Common myeloid progenitor, CD34-positive (primary cell): ENCODE measurements at places on chromosomes 3 and 15.

DNA sequence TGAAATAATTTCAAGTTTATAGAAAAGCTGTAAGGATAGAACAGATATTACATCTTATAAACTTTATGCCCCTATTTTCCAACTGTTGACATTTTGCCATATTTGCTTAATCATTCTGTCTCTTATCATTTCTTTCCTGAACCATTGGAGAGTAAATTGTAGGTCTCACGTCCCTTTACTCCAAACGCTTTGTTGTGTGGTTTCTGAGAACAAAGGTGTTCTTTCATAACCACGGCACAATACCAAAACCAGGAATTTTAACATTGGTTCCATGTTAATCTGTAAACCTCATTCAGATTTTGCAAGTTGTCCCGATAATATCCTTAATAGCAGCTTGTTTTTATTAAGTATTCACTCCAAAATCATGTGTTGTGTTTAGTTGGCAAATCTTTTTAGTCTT, 134.8 kb downstream of the AKAP13 start:
- DNase-seq = no peak

DNA sequence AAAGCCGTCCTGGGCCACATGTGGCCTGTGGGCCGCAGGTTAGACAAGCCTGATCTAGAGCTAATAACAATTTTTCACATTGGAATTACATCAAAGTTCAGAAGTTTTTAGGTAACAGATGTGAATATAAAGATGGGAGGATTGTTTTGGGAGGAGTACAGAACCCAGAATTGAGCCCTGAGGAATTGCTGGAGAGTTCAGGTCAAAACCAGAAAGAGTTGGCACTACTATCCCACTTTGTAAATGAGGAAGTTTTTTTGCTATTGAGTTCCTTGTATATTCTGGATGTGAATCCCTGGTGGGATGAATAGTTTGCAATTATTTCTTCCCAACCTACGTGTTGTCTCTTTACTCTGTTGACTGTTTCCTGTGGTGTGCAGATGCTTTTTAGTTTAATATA, 109.5 kb upstream of the LIPC start:
- DNase-seq = no peak

- DNase-seq = no peak
Measured at GRCh38 chr15:71669688-71670087, 140.7 kb upstream of the NR2E3 start.

GRCh38 chr3:46184469-46184868, 23.6 kb downstream of the CCR1 start:
- no peak for DNase-seq

- no peak for DNase-seq
Measured at GRCh38 chr3:180828723-180829408, 83.6 kb upstream of the FXR1 start.

DNA sequence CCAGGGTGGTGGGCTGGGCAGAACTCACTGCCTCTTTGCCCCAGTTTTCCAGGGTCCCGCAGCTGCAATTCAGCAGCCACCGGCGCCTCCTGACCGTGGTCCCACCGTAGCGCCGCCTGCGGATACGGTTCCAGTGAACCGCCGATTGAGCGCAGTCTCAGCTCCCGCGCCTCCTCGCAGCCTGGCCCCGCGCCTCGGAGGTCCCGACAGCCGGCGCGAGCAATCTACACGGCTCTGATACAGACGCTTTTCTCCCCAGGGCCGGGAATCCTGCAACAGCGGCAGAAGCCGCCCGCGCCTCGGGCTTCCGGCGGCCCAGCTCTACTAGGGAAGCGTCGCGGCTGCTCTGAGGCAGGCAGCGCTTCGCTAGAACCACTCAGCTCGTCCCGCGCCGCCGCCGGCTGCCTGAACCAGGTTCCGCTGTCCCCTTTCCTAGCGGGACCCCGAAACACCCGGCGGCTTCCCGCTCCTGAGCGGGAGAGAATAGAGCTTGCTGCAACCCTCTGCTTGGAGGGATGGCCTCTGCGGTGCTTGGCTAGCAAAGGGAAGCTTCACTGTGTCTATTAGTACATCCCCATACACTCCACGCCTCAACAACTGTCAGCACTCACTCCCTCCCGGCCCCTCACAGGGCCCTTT, 3.1 kb downstream of the FOXL2NB start:
- DNase-seq = peak; percentile 53

- DNase-seq = peak; percentile 76
Measured at GRCh38 chr3:49132437-49133225, at the start of gene LAMB2. Gene LAMB2 (minus strand): TSS chr3:49133050. CDS start chr3:49132867, 183 bp downstream.

GRCh38 chr3:45582430-45582829, 12.1 kb upstream of the LIMD1 start:
- no peak for DNase-seq

DNA sequence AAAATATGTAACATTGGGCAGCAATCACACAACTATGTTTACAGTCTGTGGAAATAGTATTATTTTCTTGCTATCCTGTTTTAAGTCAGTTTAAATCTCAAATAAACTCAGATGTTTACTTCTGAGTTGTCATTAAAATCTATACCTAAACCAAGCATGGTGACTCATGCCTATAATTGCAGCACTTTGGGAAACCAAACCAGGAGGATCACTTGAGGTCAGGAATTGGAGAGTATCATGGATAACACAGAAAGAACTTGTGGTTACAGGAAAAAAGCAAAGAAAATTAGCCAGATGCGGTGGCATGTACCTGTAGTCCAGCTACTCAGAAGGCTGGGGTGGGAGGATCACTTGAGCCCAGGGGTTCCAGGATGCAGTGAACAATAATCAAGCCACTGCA, 631.6 kb upstream of the EPHA6 start:
- no peak for DNase-seq

- no peak for DNase-seq
Measured at GRCh38 chr3:52986938-52987337, 58.9 kb downstream of the SFMBT1 start.

DNA sequence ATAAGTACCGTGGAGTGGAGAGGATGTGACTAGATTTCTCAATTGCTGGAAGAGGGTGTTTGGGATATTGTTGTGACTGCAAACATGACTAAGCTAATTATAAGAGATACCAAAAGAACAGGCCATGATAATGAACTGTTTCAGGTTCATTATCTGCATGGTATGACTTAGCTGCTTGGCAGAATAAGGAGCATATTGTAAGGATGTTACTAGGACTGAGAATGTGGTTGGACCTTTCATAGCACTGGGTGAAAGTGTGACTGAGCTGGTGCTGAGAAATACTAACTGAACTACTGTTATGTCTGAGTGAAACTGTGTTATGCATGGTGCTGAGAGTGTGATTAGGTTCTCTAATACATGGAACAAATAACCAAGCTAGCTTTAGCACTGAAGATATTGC, 11.0 kb downstream of the SCN10A start:
- no peak for DNase-seq

GRCh38 chr15:77527164-77527778, 105.4 kb downstream of the LINGO1 start:
- no peak for DNase-seq

DNA sequence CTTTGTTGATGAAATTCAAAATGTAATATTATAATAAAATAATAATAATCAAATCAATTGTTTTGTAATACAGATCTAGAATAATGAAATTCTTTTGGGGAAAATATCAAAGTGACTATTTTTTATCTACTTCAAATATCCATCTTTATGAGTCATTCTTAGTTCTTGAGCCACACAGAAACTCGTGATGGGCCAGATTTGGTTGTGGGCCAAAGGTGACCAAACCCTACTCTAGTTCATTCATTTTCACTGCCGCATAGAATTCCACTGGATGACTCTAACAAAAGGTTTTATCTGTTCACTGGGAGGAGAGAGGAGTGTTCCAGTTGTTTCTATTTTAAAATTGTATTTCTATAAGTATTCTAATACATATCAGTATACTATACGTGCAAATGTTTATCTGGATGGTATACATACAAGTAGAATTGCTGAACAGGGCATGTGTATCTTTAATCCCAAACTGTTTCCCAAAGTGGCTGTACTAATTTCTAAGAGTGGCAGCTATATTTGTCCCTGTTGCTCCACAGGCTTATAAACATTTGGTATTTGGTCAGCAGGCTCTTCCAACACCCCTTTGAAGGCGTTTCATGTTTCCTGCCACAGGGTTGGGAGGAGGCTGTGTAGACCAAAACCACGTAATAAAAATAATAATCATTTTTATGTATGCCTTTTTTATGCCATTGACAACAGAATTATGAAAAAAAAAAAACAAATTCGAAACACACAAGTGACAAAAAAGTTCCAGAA, 7.3 kb upstream of the RTP3 start:
- DNase-seq = no peak

- DNase-seq = no peak
Measured at GRCh38 chr3:59535791-59536221, 486.0 kb upstream of the CFAP20DC start.

DNA sequence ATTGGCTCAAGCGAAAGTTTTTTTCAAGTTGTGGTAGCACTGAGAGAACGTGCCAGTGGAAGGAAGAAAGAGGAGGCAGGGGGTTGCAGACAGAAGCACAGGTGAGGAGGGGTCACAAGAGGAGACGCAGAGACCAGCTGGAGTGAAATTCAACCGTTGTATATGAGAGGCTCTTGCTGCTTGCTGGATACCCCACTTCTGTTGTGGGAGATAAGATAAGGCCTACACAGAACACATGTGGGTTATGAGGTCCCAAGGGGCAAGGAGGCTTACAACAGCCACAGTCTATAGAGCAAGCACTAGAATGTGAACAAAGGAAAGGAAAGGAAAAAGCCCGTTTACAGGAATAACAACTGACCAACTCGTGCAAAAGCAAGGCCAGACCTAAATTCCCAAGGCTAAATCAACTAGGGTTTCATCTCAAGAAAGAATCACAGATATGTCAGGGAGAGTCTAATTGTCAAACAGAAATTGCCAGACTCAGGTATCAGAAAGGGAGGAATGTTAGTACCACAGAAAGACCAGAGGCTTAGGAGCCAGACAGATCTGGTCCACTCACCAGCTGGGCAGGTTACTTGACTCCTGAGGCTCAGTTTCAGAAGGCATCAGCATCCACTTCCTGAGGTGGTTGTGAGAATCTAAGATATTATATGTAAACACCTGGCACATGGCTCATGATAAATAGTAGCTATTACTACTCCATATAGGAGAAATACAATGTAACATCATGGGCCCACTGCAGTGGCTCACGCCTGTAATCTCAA, 60.9 kb downstream of the MSL2 start:
- peak; percentile 91 for DNase-seq

- DNase-seq = no peak
Measured at GRCh38 chr3:133474251-133474801, 74.5 kb downstream of the BFSP2 start.

- peak; percentile 72 for DNase-seq
Measured at GRCh38 chr3:141575879-141576743, 89.3 kb downstream of the RASA2 start.

DNA sequence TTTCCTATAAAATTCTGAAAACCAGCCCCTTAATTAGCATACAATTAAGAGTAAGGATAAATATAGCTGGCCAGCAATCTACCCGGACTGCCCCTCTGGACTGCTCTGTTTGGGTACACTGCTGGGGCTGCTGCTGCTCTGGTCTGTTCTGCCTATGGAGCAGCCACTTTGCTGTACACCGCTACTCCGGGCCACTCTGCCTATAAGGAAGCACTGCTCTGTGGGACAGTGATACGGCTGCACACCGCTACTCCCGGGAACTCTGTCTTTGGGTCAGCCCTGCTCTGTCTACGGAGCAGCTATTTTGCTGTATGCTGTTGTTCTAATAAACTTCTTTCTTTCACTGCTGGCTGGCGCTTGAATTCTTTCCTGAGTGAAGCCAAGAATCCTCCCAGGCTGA, 316.5 kb upstream of the PLSCR5 start:
- no peak for DNase-seq

- DNase-seq = no peak
Measured at GRCh38 chr15:81432179-81432578, 58.2 kb upstream of the TMC3 start.

- no peak for DNase-seq
Measured at GRCh38 chr3:44353355-44353924, 14.9 kb downstream of the TCAIM start.

- DNase-seq = no peak
Measured at GRCh38 chr15:93488296-93488713, 399.3 kb upstream of the RGMA start.

GRCh38 chr15:89194608-89195007, 26.8 kb downstream of the RLBP1 start:
- no peak for DNase-seq

GRCh38 chr3:61066800-61067199, 184.5 kb downstream of the FHIT start:
- no peak for DNase-seq

DNA sequence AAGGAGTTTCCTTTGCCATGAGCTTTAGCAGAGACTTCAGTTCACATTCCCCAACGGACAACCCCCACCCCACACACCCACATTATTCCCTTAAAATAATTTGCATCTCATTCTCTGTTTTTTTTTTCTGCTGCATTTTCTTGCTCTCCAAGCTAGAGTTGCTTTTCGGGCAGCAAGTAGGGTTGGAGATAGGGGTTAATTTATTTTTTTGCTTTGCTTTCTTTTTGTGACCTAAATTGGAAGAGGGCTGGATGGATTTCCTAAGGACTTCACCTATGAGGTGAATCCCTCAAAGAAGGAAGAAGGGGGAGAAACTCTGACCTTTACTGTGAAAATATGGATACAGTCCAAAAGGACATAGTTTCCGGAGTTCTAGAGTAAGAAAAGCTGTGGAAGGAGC, 6.6 kb downstream of the SOX2 start:
- DNase-seq = no peak

- no peak for DNase-seq
Measured at GRCh38 chr3:8845641-8846040, 76.2 kb upstream of the OXTR start.

DNA sequence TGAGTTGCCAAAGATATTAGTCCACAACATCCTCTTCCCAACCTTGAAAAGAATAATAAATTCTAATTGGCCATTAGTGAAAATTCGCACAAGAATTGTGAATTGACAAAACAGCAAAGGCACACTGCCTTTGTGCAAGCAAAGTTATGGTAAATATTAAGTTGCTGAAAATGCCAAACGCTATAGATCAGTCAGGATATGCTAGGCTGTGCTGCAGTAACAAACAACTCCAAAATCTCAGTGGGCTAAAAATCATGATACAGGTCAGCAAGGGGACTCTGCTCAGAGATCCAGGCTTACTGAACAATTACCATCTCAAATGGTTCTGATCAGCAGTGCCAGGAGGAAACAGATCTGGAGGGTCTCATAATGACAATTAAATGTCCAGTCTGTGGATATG, 238.0 kb upstream of the IGF1R start:
- DNase-seq = no peak

- no peak for DNase-seq
Measured at GRCh38 chr15:31427411-31427810, 100.8 kb downstream of the KLF13 start.
